ENCODE measurements at places on chromosomes 5 and 9.

GRCh38 chr9:121738968-121739367 is 87.5 kb downstream of the DAB2IP start:
- no peak for DNase-seq

DNA sequence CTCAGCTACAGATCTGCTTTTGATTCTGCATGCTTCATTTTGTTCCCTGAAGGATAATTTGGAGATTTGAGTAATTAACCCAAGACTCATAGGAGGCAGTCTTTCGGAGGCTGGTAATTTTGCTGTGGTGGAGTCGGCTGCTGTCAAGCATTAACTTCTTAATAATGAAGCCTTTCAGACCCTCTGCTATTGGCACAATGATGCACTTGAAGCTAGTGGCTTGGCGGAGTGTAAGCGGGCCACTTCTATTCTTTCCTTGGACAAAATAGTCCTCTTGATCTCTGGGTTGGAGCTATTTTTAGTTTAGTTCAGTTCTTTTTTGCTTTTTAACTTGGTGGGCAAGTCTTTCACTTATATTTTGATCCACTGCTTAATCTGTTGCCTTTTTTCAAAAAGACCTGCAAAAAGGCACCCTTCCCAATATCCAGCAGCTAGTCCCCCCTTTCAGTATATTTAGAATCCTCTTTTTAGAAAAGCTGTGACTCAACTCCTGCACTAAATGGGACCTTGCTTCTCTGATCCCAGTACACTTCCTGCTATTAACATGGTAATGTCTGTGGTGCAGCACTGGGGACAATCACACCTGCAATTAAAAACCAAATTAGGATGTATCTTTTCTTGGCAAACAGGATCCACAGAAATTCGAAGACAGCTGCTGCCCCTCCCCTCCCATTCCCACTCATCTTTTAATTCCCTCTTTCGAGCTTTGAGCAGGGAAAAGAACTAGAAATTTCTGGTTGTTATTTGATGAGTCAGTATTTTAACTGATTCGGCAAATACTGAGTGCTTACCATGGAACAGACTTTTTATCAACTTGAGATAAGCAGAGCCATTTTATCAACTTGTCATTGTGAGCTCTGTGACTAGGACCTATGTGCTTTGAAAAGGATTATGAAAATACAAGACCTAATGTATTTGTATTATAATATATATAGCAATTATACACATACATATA is 169.4 kb upstream of the ANKRD55 start:
- DNase-seq, result no peak

DNA sequence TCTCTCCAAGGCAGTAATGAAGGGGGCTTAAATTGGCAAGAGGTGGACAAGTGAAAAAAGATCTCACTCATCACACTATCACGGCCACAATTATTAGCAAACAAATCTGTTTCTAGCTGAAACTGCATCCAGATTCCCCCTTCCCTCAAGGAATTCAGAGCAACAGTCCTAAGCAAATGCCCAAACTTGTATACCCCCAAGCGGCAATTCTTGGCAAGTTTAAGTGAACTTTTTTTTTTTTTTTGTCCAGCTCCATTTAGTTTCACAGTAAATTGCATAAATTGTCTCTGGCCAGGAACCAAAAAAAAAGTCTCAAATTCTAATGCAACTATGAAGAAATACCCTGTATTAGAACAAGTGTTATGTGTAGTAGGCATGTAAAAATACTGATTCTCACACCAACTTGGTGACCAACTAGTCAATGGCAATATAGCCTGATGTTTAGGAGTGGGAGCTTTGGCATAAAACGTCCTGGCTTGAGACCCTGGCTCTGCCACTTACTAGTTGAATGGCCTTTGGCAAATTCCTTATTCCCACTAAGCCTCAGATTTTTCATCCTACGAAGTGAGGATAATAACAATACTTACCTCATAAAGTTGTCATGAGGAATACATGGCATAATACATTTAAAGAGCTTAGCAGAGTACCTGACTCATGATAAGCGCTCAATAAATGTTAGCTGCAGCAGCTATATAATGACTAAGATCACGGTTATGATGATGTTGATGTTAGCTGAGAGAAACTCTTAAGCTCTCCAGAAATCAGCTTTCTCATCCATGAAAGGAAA is 193.2 kb downstream of the ADAMTSL1 start:
- DNase-seq, result no peak

- no peak for DNase-seq
These were observed 96.4 kb downstream of the ACTL7B start for GRCh38 chr9:108759399-108759798.

DNA sequence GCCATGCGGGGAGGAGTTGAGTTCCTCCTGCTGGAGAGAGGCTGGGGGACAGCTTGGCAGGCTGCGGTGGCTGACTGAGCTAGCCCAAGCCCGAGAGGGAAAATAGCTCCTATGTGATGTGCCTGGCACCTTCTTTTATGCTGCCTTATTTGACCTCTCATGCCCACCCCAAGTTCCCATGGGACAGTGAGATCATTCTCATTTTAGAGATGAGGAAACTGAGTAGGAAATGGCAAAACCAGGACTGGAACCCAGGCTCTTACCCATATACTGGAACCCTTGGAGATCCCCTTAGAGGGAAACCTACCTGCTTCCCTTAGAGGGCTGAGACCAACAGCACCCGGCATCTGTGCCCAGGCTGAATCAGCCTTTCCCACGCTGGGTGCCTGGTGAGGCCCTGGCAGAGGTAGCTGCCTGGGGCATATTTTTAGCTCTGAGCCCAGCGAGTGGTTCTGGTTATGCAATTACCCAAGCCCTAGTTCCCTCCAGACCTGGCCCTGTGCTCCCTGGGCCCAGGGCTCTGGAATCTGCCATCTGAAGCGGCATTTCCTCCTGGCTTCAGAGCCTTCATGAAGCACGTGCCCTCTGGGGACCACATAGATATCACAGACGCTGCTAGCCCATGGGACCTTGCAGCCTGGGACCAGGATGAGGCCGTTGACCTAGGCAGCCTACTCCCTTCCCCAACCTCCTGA is 23.6 kb downstream of the COL27A1 start:
- no peak for DNase-seq

DNA sequence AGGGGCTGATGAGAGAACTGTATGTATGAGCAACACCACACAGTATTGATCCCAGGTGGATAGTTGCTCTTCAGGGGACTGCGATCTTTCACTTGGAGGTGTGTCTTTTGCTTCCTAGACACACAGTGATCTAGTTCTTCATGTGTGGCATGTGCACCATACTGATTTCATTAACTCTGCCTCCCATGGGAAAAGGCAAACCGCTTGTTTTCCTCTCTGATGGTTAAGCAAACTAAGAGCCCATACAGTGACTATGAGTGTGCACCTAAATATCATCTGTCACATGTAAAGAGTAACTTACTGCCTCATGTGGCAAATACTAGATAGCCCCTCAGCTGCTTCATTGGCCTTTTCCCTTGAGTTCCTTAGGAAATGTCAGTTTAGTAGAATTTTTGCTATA is 147.3 kb downstream of the TLE4 start:
- DNase-seq, result no peak

GRCh38 chr5:52948418-52949076 is 40.6 kb upstream of the ITGA2 start:
- DNase-seq, result peak; percentile 30

DNA sequence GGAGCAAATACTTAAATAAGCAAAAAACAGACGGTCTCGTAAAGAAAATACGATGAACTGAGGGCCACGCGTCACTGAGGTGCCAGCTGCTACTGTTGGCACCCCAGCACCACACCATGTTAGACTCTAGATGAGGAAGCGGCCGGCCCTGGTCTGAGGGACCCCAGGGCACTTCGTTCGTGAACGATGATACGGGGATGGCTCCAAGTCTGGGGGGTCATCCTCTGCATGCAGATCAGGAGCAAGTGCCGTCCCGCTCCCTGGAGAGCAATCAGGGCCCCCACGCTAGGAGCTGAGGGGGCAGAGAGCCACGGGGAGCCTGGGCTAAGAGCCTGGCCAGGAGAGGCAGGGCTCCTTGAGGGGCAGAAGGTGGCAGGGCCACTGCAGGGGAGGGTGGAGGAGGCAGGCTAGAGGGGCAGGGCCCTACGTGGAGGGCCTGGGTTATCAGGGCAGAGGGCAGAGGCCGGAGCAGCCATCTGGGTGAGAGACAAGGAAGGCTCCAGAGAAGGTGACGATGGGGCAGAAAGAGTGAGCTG is 24.1 kb downstream of the SARDH start:
- no peak for DNase-seq

GRCh38 chr5:54093861-54094260 is 216.5 kb downstream of the ARL15 start:
- no peak for DNase-seq

Measured in stimulated activated CD4-positive, alpha-beta T cell treated with anti-CD3 and anti-CD28 coated beads, TNF-alpha, amount 100 ng/mL, for 4 hours (primary cell).